ENCODE measurements at places on chromosomes 7 and 10.

- no peak for DNase-seq
Measured at GRCh38 chr7:79159040-79159664, 294.3 kb downstream of the MAGI2 start.

GRCh38 chr10:132509506-132510173, 27.9 kb upstream of the INPP5A start:
- DNase-seq: no peak

DNA sequence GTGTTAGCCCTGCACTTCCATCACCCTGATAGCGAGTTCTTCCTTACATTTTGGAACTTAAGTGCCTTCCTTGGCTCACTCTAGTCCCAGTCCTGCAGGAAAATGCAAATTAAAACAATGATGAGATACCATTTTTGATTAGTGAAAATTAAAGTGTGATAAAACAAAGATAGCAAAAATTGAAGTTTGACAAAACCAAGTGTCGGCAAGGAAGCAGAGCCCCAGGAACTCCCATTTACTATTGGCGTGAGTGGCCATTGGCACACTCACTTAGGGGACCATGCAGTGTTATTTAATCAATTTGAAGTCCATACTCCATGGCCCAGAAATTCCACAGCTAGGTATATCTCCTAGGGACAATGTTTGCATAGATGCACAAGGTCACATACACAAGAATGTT, 28.4 kb downstream of the LAMB4 start:
- no peak for DNase-seq

DNA sequence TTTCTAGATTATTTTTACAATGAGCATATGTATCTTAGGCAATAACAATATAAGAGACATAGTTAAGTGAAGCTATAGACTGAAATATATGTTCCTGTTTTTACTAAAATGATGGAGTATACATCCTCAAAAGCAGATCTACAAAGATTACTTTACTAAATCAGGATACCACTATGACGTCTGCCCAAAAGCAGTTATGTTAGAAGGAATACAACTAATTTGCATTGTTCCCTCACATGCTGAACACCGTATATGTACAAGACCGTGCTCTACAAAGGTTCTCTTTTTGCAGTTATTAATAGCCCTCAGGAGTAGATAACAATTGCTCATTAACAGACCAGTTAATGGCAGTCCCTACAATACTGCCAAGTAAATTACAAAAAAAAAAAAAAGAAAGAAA, 137.5 kb downstream of the CD36 start:
- DNase-seq: no peak

- no peak for DNase-seq
Measured at GRCh38 chr7:93856323-93856722, 34.2 kb downstream of the TFPI2 start.

DNA sequence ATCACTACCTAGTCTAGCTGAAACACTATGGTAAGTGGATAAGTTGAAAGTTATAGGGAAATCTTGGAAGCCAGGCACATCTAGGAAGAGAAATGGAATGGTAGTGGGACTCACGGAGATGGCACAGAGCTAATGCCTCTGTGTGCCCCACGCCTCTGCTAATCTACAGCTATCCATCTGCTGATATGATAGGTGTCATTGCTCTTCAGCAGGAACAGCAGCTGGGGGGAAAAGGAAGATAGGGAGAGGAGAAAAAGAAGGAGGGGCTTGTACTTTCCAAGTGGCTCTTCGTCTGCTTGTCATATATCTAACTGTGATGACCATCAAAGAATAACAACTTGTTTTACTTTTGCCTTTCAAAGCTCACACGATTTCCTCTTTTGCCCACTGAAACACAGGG, 1199.1 kb upstream of the SORCS1 start:
- no peak for DNase-seq

DNA sequence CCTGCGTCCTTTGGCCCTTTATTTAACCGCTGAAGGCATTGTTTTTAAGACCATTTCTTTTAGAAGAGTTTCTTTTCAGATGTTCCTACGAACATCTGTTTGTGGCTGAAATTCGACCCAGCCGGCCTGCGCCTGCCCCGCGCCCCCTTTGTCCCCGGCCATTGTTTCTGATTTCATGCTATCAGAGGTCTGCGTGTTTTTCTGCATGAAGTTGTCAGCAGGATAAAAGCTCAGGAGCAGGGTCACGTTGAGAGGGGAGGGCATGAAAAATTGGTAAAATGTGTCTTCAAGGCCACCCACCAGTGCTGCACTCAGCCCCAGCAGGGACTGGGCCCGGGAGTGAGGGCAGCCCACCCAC, 43.1 kb downstream of the NKX6-2 start:
- DNase-seq: no peak

DNA sequence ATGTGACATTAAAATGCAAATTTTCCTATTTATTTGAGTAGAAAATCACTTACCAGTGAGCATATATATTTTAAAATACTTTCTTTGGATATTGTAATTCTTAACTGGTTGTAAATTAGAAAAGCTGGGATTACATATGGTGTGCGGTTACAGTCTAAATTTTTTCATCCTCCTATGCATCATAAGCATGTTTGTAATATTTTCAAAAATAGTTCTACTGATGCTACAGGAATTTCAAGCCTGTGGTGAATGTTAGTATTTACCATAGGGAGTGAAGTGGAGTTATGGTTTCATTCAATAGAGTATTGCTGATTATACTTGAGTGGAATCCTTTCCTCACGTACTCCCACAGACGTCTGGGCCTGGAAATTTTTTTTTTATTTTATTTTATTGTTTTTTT, 34.6 kb upstream of the ST7 start:
- no peak for DNase-seq

- DNase-seq: no peak
Measured at GRCh38 chr7:24882989-24883621, 96.9 kb downstream of the OSBPL3 start.
